Progenitor cell of endocrine pancreas (in vitro differentiated cells): ENCODE measurements at places on chromosomes 7 and 10. TPM values are rescaled to one million over a fixed set of nuclear protein-coding genes. Genes with fewer than 3 reads are reported as not detected.
A peak's percentile ranks its signal among the peaks of the same experiment; 100 is the strongest.

GRCh38 chr7:108063520-108063933 is 60.6 kb upstream of the LAMB1 start:
- H3K36me3 ChIP-seq, result no peaks in the 10 kb centered on the region
- DNase-seq, result no peak
- peak overlapping the region; percentile 71 for H3K27ac ChIP-seq
- H3K4me1 ChIP-seq, result peaks cover 13% of the 10 kb centered on the region
- no peak overlapping the region for H3K4me3 ChIP-seq

- no peaks in the 10 kb centered on the region for H3K4me1 ChIP-seq
- no peak overlapping the region for H3K4me3 ChIP-seq
- H3K27me3 ChIP-seq, result peaks cover 47% of the 10 kb centered on the region
- no peaks in the 10 kb centered on the region for H3K36me3 ChIP-seq
- DNase-seq, result no peak
- no peak overlapping the region for H3K27ac ChIP-seq
Observed at GRCh38 chr10:119478111-119478802, 64.3 kb downstream of the RGS10 start.

DNA sequence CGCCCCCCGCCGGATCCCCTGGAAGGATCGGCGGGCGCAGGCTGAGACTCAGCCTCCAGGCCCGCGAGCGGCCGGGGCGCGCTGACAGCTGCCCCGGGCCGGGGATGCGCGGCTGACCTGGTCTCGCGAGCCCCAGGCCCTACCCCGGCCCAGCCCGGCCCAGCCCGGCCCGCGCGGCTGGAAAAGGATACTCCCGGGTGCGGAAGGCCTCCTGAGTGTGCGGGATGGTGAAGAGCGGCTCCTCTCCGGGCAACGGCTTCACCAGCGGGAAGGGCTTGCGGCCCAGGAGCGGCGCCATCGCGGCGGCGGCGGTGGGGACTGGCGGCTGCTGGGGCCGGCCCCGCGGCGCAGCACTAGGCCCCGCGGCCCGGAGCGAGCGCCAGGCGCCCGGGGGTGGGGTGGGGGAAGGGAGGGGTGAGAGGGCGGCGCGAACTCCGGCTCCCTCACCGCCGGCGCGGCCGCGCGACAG is 423 bp downstream of the BAZ1B start:
- peaks cover 27% of the 10 kb centered on the region for H3K4me1 ChIP-seq
- peak overlapping the region; percentile 96 for H3K4me3 ChIP-seq
- peak overlapping the region; percentile 62 for H3K27ac ChIP-seq

- no peak for DNase-seq
- no peak overlapping the region for H3K27ac ChIP-seq
- H3K4me3 ChIP-seq, result no peak overlapping the region
- H3K36me3 ChIP-seq, result no peaks in the 10 kb centered on the region
- H3K4me1 ChIP-seq, result no peaks in the 10 kb centered on the region
Observed at GRCh38 chr10:90432866-90433265, 425.0 kb downstream of the HTR7 start.

DNA sequence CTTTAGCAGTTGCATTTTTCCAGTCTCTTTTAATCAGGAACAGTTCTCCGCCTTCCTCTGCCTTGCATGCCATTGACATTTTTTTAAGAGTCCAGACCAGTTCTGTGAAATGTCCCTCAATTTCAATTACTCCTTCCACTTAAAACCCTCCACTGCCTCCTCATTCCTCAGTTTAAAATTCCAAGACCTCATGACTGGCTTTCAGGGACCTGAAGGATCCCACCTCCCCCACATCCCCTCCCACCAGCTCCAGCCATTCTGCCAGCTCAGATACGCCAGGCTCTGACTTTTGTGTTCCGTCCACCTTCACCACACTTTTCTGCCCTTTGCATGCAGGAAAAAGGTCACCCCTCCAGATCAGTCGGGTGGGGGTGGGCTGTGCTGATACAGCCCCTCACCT is 8.7 kb downstream of the TNRC18 start:
- H3K4me1 ChIP-seq, result peaks cover 29% of the 10 kb centered on the region
- H3K36me3 ChIP-seq, result peaks cover 17% of the 10 kb centered on the region
- DNase-seq, result no peak
- H3K27me3 ChIP-seq, result no peaks in the 10 kb centered on the region
- no peak overlapping the region for H3K4me3 ChIP-seq

The RBM17 gene
- 122 and 138 TPM in 2 replicates for total RNA-seq
